Mucosa of descending colon (tissue), 3 donors: ENCODE measurements at places on chromosomes 5 and 9. TPM values are rescaled to one million over a fixed set of nuclear protein-coding genes. Genes with fewer than 3 reads are reported as not detected.

- no peak for DNase-seq
These were observed 19.3 kb downstream of the ISOC1 start for GRCh38 chr5:129113867-129114266.

The SLC23A1 gene
- total RNA-seq, result 9.0 TPM

DNA sequence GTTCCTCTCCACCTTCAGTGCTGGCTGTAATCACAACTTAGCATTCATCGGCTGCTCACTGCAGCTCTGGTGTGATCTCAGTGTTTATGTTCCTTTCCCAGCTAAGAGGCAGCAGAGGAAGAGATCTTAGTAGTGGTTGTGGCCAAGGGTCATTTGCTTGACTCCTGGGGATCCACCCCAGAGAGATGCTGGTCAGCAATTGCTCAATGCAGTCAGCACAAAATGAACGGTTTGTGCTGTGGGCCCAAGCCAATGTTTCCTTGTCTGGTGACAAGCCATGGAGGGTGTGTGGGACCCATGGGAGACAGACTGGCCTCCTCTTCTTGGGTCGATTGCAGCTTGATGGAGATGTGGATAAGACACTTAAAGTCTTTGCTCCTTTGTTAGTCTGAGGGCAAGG, 16.1 kb upstream of the FRMD3 start:
- no peak for DNase-seq

The PCDHA9 gene
- 0.17 TPM for total RNA-seq

- no peak for DNase-seq
These were observed 51.4 kb upstream of the PDZD2 start for GRCh38 chr5:31587546-31587945.

DNA sequence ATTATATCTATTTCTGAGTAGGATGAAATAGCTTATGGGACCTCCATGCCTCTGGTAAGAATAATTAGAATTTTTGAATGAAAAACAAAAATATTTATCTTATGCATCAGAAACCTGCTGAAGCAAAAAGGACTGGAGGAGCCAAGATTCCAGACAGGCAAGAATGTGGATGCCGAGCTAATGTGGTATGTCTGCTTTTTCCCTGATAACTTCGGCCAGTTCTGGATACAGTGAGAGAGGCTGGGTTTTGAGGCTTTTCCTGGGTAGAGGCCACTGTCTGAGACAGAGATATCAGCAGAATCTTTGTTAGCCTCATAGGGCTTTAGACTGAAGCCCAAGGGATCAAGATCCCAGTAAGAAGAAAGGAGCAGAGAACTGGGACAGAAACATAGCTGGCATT, 5.2 kb upstream of the CTNND2 start:
- no peak for DNase-seq

DNA sequence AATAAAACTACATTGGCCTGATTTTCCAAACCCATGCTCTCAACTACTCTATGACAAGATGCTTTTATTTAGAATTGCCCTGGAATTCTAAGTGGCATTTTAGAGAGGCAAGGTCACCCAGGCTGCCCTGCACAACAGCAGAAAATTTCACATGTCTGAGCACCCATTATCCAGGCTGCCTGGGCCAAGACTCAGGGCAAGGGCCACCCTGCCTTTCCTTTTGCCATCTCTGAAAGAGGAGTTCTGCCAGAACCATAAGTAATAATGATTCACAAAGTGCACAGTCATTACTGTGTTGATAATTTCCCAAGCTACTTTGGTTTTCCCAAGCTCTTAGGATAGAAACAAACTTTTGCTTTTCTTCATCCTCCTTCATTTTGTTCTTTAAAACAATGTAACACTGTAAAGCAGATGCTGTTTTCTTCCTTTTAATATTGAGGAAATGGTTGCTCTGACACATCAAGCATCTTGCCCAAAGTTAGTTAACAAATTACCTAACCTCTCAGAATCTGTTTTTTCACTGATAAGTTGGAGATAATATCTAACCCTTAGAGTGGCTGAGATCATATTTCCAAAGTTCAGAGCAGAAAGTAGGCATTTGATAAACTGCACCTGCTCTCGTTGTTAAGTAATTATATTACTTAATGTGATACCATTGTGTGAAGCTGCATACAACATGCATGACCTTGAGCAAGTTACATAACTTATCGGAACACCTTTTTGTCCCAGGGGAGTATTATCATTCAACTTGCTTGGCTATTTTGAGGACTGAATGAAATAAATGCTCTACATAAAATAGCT, 325.6 kb downstream of the PRELID2 start:
- DNase-seq, result no peak

The PCDHGB2 gene
- total RNA-seq, result 2.8 TPM

The BTNL8 gene
- total RNA-seq, result 82.2 TPM

The CATSPER3 gene
- 1.5 TPM for total RNA-seq

- no peak for DNase-seq
These were observed 189.2 kb upstream of the NR3C1 start for GRCh38 chr5:143592648-143593047.

DNA sequence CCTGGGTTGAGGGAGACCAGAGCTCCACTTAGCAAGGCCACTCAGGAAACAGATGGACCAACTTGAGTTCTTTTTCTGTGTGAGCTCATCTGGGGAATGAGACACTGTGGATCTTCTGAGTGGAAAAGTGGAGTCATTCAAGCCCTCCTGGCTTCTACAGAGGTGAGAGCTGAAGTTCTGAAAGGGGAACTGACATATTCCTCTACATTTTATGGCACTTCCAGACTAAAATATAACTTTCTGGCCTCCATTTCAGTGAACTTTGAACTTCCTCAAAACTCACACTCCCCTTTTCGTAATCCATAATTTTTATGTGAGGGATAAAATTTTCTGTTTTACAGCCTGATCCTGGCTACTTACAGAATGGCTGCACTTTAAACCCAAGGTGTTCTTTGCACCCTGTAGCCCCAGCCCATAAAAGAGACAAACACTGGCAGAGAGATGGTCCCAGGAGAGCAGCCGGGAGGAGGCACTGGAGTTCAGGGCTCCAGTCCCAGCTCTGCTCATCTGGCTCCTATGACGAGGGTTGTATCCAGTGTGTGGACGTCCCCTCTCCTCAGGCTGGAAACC, 10.8 kb downstream of the SPAAR start:
- DNase-seq, result peak; percentile 79

GRCh38 chr9:88322906-88323566, 65.2 kb upstream of the SPIN1 start:
- DNase-seq, result no peak

- no peak for DNase-seq
These were observed 78.1 kb upstream of the VCAN start for GRCh38 chr5:83393504-83393866.

DNA sequence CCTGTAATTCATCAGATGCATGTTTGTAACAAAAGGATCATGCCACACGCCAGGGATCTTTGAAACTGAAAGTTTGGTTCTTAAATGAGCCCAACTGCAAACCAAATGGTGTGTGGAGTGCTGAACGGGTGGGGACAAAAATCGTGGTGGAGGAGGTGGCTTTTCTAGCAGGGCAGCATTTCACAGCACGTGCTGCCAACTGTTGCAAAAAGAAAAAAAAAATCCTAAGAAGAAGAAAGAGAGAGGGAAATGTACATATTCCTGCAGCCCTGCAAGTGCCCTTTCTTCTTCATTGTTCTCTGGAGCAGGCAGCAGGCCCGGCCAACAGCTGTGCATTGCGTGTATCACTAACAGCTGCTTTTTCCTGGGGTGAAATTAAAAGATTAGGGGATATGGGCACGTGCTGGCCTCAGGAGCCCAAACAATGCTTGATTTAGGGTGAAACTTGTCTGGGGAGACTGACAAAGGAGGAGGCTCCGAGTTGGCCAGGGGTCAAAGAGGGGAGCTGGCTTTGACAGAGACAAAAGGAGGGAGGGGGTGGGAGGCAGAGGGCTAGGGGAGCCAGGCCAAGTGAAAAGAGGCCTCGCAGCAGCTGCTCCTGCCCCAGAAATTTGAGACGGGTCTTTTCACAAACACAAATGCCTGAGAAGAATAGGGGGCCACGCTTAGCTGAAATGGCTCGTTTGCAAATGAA, 73.0 kb downstream of the GADD45G start:
- DNase-seq, result no peak

DNA sequence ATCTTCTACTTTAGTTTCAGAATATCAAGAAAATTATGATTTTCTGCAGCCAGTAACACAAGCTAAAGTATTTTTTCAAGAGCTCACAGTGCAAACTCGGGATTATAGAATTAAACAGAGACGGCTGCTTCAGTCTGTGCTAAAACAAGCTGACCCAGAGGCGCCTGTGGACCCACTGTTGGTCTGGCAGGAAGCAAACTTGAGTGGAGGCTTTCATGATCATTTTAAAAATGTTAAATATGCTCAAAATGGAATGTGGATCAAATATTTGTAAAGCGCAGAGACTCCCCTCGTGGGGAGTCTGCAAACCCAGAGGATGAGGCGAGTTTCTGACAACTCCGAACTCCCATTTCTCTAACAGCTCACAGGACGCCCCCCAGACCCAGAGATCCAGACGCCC, 13.0 kb downstream of the ROR2 start:
- no peak for DNase-seq

The ELAVL2 gene
- 0.76 TPM for total RNA-seq

GRCh38 chr5:135158982-135159381, 125.0 kb upstream of the PITX1 start:
- DNase-seq, result no peak

- no peak for DNase-seq
These were observed 49.4 kb downstream of the GGTA1 start for GRCh38 chr9:121450241-121450640.

DNA sequence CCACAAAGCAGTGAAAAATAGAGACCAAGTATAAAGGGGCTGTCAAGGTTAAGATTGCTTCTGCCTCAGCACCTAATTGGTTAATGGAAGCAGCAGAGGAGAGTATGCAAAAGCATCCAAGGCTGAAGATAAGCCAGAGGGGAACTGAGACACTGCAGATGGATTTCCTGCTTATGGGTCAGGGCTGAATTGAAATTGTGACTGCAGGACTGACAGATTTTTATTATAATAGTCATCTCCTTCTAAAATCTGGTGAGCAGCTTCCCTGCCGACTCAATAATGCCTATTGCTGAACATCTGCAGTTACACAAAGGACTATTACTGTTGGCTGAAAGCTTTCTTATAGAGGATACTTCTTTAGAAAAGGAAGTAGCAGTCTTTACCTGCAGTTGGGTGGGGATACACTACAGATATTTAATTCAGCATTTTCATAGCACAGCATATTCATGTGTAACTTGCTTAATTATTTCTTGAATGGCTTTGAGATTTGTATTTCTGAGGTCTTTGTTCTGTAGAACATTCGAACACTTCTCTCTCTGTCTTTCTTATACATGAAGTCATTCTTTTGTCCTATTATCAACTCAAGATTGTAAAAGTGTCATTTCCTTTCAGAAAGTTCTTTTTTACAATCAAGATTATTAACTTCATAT, 363.0 kb upstream of the RIOK2 start:
- DNase-seq, result no peak

GRCh38 chr9:89077519-89077918, 86.3 kb downstream of the S1PR3 start:
- DNase-seq, result no peak

DNA sequence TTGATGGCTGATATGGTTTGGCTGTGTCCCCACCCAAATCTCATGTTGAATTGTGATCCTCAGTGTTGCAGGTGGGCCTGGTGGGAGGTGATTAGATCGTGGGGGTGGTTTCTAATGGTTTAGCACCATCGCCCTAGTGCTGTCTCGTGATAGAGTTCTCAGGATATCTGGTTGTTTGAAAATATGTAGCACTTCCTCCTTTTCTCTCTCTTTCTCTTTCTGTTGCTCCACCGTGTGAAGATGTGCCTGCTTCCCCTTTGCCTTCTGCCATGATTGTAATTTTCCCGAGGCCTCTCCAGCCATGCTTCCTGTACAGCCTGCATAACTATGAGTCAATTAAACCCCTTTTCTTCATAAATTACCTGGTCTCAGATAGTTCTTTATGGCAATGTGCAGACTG, 111.6 kb downstream of the SREK1 start:
- no peak for DNase-seq

The SLC6A7 gene
- 15.2 TPM for total RNA-seq

The NUP188 gene
- 30.4 TPM for total RNA-seq

- no peak for DNase-seq
These were observed 55.5 kb downstream of the AUH start for GRCh38 chr9:91306296-91306630.

DNA sequence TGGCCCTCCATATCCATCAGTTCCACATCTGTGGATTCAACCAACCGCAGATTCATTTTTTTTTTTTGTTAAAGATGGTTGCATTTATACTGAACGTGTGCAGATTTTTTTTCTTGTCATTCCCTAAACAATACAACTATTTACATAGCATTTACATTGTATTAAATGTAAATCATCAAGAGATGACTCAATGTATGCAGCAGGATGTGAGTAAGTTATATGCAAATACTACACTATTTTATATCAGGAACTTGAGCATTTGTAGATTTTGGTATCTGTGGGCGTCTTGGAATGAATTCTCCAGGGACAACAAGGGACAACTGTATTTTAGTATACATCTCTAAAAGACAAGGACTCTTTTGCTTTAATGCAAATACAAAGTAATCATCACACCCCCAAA, 299.2 kb upstream of the ZNF608 start:
- no peak for DNase-seq

The ACOT12 gene
- total RNA-seq, result not detected

The MYMK gene
- not detected for total RNA-seq

- no peak for DNase-seq
These were observed 209.3 kb downstream of the ROR2 start for GRCh38 chr9:91740701-91741100.

- DNase-seq, result no peak
These were observed 39.1 kb downstream of the WHRN start for GRCh38 chr9:114465906-114466900.

DNA sequence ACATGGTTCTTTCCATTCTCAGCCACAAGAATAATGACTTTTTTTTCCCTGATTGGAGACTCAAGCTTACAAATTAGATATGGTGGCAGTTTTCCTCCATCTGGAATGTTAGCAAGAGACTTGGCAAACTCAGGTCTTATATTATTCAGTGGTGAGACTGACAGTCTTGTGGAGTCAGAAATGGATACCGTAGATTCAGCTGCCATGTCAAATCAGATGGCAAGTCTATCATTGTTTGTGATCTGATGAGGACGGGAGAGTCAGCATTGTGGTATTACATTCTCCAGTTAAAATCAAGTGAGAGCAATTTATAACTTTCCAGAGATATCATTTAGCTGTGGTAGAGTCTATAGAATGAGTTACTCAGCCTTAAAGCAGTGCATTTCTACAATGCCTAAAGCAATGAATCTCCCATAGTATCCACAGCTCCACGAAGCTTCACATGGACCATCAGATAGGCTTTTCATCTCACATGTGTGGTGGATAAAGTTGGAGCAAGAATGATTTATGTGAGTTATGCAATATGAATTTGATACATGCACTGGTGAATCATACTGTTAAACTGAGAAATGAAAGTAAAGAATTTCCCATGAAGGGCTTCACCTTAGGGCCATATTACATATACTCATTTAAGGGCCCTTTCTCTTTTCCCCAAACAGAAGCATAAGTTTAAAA, 430.6 kb downstream of the ZNF608 start:
- no peak for DNase-seq

GRCh38 chr5:1472964-1473628, 27.9 kb upstream of the SLC6A3 start:
- no peak for DNase-seq

The CAVIN4 gene
- 0.82 TPM for total RNA-seq
